PC-9 (cell line): ENCODE measurements at places on chromosomes 6 and 20. TPM values are rescaled to one million over a fixed set of nuclear protein-coding genes. Genes with fewer than 3 reads are reported as not detected.

MYMX gene
- not detected in 2 replicates for total RNA-seq

- DNase-seq, result no peak
Measured at GRCh38 chr6:31922942-31923341, 4.6 kb upstream of the C2 start.

DNA sequence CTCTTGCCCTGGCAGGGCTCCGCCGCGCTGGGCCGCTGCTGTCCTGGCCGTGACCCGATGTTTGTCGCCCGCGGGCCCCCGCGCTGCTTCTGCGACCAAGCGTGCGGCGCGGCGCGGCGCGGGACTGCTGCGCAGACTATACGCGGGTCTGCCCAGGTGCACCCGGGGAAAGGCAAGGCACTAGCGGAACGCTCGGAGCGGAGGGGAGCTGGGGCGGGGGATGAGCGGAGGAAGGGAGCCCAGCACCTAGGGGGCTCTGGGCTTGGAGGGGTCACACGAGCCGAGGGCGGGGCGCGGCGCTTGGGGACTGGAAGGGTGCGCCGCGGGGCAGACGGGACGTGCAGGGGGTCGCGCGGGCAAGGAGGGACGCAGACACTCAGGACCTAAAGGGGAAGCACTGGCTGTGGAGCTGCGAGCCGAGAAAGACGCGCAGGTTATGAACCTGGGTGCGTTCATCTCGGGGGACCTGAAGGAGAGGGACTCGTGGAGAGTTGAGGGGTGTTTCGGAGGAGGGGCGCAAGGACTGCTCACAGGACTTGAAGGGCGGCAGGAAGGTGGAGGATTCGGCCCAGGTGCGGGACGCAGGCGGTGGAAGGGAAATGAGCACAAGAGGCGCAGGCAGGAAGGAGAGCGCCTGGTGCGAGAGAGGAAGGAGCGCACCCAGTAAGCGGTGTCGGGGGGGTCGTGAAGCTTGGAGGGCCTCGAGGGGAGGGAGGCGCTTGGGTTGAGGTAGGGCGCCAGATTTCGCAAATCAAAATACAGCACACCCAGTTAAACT, 40.8 kb upstream of the ZNFX1 start:
- DNase-seq, result no peak

DNA sequence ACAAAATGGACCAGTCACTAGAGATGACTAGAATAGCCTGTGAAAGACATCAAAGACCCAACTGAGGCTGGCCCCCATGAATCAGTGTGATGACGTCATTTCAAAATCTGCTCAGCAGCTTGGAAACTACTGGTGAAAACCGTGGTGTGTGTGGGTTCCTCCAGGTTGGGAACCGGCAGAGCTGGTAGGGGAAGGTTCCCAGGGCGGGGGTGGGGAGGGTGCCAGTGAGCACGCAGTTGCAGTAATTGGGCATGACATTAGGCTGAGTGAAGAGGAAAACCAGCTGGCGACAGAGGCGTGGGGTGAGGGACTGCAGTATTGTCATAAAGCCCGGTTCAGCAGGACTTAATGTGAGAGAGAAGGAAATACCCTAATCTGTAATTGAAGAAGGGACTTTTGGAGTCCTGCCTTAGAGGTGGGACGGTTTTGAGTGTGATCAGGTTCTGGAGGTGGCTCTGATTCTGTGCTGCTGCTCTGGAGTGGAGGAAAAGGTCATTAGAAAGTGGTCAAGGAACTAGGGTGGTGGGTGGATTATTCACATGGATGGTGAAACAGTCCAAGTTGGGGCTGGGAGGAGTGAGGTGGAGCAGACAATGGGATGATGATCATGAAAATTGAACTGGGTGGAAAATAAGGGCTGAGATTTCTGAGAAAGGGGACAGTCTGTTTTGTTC, 52.0 kb upstream of the MTHFD1L start:
- DNase-seq, result peak; percentile 43

DNA sequence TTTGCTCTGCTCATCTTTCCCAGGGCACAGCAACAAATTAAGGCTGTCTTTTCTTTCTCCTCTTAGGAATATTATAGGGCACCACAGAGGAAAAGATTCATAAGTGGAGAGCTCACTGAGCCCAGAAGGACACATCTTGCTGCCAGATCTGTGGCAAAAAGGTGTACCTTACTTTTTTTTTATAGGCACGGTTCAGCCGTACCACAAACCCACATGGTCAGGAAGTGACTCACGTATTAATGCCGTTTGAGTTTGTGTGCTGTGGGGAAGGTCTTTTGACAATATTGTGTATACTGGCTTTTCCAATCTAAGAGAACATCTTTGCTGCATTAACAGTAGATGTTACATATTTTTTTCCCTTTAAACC, 28.4 kb downstream of the PAQR8 start:
- DNase-seq, result peak; percentile 29

KIF13A gene
- total RNA-seq, result 48.6 and 52.2 TPM in 2 replicates

POU5F1 gene
- 1.1 and 1.4 TPM in 2 replicates for total RNA-seq

ECT2L gene
- total RNA-seq, result not detected in 2 replicates

- DNase-seq, result no peak
Measured at GRCh38 chr20:44891826-44892225, 6.3 kb downstream of the YWHAB start.

- no peak for DNase-seq
Measured at GRCh38 chr6:34705241-34705640, 8.7 kb upstream of the ILRUN start.

DNA sequence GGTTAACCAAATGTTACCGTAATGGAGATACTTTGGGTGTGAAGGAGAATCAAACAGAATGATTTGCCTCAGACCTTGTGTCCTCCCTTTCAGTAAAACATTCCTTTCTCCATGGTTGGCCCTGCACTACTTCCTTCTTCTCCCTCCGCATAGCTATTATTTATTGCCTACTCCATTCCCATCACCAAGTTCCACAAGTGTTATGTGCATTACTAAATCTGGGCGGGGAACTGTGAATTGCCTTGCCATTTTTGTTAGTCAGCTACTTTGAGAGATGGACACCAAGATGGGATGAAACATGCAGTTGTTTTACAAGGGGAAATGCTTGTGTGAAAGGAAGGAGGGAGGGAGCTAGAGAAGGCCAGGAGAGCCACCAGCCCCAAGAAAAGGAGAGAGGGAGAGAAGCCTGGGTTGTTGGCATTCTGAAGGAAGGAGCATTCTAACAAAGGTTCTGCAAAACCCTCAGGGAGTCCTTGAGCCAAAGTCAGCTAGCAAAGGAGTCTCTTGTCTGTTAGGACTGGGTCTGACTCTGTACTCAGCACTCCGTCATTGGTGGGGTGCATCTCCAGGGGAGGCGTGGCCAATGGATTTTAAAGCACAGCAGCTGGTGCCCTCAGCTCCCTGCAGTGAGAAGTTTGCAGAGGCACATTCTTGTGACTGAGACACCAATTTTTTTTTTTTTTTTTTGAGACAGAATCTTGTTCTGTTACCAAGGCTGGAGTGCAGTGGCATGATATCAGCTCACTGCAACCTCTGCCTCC, 83.6 kb upstream of the CHD6 start:
- DNase-seq, result no peak

PARD6B gene
- total RNA-seq, result 52.2 and 80.3 TPM in 2 replicates

- no peak for DNase-seq
Measured at GRCh38 chr6:133644548-133644891, 244.4 kb upstream of the TCF21 start.

PSMG4 gene
- 33.8 and 47.6 TPM in 2 replicates for total RNA-seq

DNA sequence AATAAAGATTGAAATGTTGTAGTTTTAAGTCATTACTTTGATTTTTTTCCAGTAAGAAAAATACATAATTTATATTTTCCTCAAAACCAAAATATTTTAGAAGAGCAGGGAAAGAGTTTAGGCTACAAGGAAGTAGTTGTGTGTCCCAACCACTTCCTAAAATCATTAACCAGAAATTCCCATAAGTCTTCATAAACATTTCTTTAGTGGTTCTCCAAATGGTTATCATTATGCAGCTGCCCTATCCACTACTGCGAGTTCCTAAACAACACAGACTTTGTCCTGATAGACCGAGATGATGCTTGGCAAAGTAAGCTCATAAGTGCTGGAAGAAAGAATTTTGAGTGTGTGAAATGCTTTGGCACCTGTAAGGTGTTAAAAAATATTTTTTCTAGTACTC, 93.6 kb downstream of the ARMC2 start:
- no peak for DNase-seq

EYA2 gene
- total RNA-seq, result not detected in 2 replicates

GRCh38 chr20:21183722-21184121, 57.8 kb downstream of the KIZ start:
- no peak for DNase-seq

- no peak for DNase-seq
Measured at GRCh38 chr6:31791324-31792089, 4.0 kb downstream of the VARS1 start.

DNA sequence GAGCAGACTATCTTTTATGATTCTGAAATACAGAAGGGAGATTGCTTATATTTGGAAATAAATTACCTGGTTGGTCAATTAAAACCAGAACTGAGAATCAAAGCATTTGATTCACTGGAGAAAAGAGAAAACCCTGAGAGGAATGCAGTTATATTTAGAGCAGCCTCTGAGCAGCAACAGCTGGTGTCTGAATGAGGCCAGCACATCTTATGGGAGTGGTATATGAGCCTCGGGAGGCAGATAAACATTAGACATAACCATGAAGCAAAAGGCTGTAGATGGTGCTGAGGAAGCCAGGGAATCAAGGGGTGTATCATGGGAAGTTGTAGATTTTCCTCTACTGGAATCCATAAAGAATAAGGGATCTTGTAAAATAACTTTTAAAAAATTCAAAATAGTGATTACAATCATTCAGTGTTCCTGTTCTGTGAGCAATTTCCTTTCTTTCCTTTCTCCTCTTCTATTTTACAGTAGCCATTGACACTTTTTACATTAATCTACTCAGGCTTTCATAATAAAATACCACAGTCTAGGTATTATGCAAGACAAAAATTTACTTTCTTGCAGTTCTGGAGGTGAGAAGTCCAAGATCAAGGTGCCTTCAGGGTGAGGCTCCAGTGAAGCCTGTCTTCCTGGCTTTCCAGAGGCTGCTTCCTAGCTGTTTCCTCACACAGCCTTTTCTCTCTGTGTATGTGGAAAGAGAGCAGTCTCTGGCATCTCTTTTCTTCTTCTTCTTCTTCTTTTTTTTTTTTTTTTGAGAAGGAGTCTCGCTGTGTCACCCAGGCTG, 32.8 kb upstream of the ENPP5 start:
- no peak for DNase-seq

MYT1 gene
- 0.18 TPM in 1 of 2 replicates, not detected in the other for total RNA-seq

DNA sequence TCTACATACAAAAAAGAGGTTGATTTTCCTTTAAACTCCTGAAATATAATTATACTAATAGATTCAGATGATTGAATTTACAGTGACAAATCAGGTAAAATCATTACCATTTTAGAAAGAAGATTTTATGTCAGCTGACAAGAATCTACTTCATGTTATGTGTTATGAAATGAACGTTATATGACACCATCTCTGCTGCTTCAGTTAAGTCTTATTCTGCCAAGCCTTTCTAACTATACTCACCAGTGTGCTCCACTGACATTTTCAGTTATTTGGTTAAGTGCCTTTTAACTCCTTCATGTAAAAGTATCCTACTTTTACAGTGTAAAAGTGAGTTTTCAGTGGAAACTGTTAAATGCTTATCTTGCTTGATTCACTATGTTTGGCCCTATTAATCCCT, 80.4 kb downstream of the RWDD2A start:
- DNase-seq, result no peak

SPATA2 gene
- 7.3 and 10.9 TPM in 2 replicates for total RNA-seq

- no peak for DNase-seq
Measured at GRCh38 chr6:108651340-108652227, 90.9 kb downstream of the FOXO3 start.

GRCh38 chr6:140043762-140044378, 669.4 kb upstream of the CITED2 start:
- no peak for DNase-seq

- no peak for DNase-seq
Measured at GRCh38 chr6:110590821-110591351, 114.5 kb upstream of the SLC22A16 start.
